GM23248 (cell line): ENCODE measurements at places on chromosomes 1 and 21.
A peak's percentile ranks its signal among the peaks of the same experiment; 100 is the strongest.

GRCh38 chr1:178328728-178329127, 168.0 kb downstream of the CLEC20A start:
- no peak for DNase-seq

- no peak for DNase-seq
Measured at GRCh38 chr1:84919461-84919970, 26.5 kb upstream of the LPAR3 start.

GRCh38 chr1:44609768-44610526, 64.3 kb downstream of the TMEM53 start:
- no peak for DNase-seq

DNA sequence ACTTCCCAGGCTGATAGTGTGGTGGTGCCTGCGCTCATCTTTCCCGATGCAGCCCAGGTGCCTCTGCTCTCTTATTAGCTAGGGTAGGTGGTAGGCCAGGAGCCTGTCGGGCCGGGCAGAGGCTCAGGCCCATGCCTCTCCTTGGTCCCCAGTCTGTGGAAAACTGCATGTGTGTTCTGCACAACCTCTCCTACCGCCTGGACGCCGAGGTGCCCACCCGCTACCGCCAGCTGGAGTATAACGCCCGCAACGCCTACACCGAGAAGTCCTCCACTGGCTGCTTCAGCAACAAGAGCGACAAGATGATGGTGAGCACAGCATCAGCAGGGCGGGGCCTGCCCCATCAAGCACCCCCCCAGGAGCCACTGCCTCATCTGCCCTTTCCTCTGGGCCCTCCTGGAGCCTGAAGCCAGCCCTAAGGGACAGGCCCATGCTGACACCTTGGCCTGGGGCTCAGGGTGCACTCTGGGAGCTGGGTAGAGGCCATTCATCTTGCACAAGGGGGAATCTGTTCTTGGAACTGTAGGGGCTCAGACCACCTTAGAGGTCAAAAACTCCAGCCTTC, 38.6 kb downstream of the PKP1 start:
- no peak for DNase-seq

GRCh38 chr1:54407404-54408146, 1.4 kb upstream of the SSBP3 start:
- DNase-seq: peak; percentile 98

DNA sequence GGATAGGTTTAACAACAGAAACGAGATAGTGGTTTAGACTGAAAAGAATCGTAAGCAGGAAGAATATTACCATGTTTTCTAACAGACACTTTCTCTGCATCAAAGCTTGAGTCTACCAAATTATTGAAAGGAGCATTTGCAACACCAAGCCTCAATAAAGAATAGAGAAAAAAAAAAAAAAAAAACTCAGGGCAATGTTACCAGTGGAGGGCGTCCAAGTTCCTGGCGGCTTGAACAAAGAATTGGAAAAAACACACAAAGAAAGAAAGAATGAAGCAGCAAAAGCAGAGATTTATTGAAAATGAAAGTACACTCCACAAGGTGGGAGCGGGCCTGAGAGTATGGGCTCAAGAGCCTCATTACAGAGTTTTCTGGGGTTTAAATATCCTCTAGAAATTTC, 686.5 kb upstream of the ADGRL2 start:
- DNase-seq: peak; percentile 1

GRCh38 chr1:173430677-173431303, 46.3 kb upstream of the PRDX6 start:
- no peak for DNase-seq

DNA sequence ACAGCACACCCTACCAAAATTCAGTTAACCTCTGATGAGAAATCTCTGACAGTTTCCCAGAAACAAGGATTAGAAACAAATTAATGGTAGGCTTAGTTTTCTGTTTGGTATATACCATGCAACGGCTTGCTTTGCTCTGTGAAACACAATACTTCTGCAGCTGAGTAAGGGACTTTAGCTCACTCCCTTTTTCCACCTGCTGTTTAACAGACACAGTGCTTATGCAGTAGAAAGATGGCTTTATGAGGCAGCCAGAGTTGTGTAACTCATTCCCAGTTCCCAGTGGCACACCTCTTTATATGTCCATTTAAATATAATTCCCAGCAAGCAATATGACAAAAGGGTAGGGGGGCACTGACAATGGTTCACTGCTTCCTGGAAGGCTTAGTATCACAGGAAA, 124.0 kb downstream of the PIGK start:
- DNase-seq: no peak

DNA sequence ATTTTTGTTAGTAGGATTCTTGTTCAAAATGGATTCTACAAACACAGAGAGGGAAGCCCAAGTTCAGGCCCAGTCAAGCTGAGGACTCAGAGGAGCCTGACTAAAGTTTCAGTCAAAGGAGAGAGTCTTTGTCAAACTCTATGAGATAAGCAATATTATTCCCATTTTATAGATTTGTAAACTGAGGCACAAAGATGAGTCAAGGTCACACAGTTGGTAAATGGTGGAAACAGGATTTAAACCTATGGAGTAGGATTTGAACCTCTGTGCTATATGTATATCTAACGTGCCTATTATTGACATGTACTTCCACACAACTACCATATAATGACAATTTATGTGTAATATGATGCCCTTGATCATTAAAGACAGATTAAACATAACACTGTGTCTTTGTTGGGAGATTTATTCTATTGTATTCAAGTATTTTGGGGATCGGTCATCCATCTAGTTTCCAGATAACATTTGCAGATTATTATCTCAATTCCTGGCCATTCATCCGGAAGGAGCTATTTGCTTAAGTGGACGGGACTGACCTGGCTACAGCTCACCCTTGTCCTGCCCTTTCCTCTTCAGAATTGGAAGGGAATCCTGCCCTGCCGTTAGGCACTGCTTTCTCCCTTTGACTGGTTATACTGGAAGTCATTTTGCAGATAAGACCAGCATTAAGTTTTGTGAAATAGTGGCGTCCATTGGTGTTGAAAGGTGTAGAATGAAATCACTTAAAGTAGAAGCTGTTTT, 86.1 kb upstream of the LMO4 start:
- no peak for DNase-seq

DNA sequence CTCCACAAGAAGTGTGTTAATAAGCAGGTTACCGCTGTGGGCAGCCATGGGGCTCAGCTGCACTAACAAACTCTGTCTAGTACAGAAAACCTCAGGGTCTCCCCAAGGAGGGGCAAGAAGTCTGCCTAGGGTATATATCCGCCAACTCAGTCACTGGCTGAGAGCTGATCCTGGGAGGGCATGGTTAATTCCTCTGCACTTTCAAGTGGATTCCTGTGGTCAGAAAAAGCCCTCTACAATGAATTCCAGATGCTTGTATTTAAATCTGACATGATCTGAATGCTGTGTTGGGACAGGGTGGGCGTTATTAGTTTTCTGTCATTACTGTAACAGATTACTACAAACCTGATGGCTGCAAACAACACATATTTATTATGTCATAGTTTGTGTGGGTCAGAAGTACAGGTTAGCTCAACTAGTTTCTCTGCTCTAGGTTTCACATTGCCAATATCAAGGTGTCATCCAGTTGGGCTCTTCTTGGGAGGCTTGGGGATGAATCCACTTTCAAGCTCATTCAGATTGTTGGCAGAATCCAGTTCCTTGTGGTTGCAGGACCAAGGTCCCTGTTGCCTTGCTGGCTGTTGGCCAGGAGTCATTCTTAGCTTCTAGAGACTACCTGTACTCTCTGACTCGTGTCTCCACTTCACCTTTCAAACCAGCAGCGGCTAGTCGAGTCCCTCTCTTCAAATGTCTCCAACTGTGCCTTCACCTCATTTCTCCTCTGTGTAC, 8.0 kb upstream of the SELE start:
- peak; percentile 66 for DNase-seq

- DNase-seq: no peak
Measured at GRCh38 chr1:29907596-29907995, 671.3 kb downstream of the PTPRU start.

- no peak for DNase-seq
Measured at GRCh38 chr1:48005253-48006117, 8.3 kb upstream of the TRABD2B start.

DNA sequence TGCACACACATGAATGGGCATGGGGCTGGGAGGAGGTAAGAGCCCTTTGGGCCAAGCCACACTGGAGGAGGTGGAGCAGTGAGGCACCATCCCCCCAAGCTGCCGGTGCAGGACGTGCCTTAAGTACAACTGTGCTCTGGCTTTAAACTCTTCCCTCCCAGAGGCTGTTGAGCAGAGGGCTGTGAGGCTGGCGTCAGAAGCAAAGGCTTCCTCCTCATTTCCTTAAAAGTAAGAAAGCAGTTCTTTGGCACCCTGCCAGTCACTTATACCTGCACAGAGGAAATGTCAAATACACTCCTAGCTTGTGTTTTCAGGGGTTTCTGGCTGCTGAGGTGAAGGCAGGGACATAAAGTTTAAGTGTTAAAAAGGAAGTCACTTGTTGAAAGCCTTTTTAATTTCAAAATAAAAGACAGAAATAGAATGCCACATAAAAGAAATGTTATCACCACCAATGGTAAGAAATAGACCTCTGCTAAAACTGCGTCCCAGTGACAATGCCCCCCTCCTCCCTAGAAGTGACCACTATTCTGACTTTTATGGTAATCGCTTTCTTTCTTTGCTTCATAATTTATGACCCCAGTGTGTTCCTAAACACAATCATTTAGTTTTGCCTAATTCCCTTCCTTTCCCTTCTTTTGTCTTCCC, 33.0 kb downstream of the LAMC2 start:
- no peak for DNase-seq

DNA sequence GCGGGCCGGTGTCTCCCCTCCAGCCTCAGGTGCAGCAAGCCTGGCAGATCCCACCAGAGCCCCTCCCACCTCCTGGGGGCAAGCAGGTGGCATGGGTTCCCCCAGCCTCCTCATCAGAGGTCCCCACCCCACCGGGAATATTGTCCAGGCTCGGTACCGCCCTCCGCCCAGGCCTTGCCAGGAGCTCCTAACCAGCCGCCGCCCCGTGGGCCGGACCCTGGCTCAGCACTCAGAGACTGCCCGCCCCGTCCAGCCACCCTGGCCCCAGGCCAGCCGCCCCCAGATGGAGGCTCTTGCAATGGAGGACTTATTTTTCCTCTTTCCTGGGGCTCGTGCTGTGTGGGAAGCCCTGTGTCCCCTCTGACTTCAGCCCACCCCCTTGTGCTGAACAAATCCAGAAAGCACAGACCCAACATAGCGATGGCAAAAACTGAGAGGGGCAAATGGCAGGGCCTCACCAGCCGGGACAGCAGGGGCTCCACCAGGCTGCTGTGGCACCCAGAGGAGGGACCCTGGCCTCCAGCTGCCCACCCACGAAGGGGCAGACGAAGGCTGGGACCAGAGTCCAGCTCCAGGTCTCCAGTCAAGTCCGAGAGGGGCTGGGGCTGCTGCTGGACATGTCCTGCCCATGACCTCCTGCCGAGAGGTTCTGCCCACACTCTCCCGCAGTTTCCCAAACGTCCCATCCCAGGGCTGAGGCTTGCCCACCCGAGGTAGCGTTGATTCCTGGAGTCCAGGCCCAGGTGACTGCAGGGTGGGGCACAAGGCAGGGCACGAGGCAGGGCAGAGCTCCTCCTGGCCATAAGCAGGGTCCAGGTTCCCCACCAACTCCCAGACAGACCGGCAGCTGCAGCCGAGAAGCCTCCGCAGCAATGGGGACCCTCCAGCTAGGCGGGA, 7.5 kb downstream of the MEGF6 start:
- DNase-seq: no peak

- DNase-seq: peak; percentile 94
Measured at GRCh38 chr1:24149866-24150233, 6.9 kb upstream of the IL22RA1 start.

DNA sequence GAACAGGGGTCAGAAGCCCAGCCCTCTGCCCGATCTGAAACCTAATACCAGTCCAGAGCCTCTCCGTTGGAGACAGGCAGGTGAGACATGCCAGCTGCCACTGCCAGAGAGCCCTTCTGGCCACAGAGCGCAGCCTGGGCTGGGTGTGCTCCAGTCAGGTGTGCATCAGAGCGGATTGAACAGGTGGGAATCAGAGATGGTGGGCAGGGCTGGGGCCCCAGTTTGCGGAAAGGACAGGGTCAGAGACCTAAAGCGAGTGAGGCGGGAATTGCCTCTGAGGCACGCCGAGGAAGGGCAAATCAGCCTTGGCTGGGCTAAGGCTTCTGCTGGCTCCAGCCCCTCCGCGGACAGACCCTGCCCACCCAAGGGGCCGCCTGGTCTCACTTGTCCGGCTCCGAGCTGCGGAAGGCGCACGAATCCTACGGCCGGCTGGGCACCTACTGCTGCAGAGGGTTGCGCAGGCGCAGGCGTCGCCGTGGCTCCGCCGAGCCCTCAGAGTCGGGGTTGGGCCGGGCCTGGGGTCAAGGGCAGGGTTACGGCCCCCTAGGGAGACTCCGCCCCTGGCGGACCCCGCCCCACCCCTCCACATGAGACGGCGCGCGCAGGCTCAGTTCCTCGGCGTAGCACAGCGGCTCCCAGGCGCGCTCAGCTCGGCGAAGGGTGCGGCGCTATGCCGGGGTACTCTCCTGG, 10.3 kb downstream of the CPLANE2 start:
- peak; percentile 23 for DNase-seq

DNA sequence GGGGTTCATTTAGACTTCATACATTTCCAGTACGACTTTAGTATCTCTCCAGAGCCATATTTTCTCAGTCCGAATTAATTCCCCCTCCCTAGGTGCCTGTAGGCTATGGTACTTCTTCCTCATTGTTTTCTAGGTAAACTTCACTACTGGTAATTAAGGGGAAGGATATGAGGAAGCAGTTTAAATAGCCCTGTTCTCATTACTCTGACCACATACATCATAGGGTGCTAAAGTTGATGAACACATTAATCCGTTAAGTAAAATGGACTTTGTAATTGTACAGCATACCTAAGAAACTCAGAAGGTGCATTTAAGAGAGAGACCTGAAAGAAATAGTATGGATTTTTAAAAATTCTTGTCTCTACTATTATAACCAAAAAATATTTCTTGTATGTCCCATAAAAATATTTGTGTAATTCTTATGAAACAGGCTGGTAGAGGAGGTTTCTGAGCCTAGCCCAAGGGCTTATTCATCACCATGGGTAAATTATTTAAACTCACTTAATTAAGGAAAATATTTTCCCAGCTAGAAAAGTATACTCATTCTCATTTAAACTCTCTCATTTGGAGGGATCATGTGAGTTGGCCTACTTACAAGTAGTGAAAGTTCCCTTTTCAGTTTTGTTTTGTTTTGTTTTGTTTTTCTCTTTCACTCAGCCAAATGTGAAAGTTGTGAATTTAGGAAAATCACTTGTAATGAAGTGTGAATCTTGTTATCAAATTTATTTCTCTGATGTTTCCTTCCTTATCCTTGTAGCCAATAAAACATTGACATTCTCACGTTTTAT, 2.0 kb downstream of the PRMT6 start:
- no peak for DNase-seq

GRCh38 chr1:53345996-53346813, 18.3 kb upstream of the LRP8 start:
- no peak for DNase-seq

DNA sequence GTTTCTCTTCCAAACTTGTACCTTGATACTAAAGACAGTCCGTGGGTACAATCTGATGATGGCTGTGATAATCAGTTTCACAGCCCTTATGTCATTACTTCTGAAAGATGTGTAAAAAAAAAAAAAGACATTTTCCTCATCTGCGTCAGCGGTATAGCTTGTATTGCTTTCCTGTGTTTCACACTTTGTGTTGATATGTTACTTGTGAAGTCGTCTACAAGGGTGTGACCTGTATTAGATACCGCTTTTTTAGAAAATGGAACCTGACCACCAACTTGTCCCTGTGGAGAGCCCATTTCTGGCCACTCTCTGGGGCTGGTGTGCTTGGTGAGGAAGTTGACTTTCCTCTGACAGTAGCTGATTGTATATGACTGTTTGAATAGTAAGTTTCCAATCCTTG, 50.5 kb downstream of the PEX14 start:
- DNase-seq: no peak
